Cardiac muscle cell (in vitro differentiated cells and primary cell): ENCODE measurements at places on chromosomes 3 and 15. TPM values are rescaled to one million over a fixed set of nuclear protein-coding genes. Genes with fewer than 3 reads are reported as not detected.

PAQR9 gene
- polyA plus RNA-seq: 0.68 and 1.1 TPM in 2 replicates

GRCh38 chr3:100047455-100048141, 66.7 kb downstream of the FILIP1L start:
- peak; percentile 73 for DNase-seq

LIPC gene
- polyA plus RNA-seq: not detected in 2 replicates

DNA sequence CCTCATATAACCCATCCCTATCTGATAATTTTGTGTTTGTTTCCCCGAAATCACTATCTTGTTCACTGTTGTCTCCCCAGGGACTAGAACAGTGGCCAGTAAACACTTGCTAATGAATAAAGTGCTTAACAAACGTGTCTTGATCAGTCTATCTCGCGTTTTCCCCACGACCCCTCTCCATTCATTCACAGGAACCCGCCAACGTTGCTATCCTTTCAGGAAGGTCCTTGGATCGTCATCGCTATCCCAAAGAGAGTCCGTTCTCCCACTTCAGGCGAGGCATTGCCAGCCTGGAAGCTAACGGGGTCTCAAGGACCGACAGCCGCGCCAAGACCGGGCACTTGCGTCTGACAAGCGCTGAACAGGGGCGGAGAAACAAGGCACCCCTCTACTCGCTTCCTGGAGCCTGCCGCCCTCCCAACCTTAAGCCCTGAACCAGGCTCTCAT, 344 bp downstream of the LINS1 start:
- DNase-seq: no peak

GRCh38 chr15:28935316-28935715, 49.5 kb downstream of the APBA2 start:
- peak; percentile 55 for DNase-seq

DNA sequence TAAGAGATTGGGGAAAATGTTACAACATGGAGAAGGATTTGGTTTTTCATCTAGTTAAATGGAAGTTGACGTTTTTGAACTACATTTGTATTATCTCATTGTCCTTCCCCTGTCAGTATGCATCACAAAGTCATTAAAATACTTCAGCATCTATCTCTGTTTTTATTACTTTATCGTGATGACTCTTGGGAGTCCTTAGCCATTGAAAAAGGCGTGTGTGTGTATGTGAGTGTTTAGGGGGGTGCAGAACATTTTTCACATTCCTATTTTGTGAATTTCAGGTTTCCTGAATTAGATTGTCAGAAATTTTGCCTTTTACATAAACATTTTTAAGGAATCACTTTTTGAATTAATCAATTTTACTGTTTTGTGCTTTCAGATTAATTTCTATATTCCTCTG, 360.6 kb upstream of the SGO1 start:
- DNase-seq: no peak

- peak; percentile 79 for DNase-seq
Observed at GRCh38 chr3:62665627-62666437, 209.4 kb downstream of the CADPS start.

- no peak for DNase-seq
Observed at GRCh38 chr3:2567451-2567850, 468.8 kb downstream of the CNTN4 start.

GRCh38 chr15:86645925-86646500, 566.3 kb downstream of the AGBL1 start:
- DNase-seq: no peak

- DNase-seq: no peak
Observed at GRCh38 chr3:72630327-72630968, 217.8 kb downstream of the SHQ1 start.

- DNase-seq: no peak
Observed at GRCh38 chr3:194745422-194746184, 59.9 kb downstream of the FAM43A start.
